Activated CD8-positive, alpha-beta memory T cell treated with anti-CD3 and anti-CD28 coated beads for 48 hours (primary cell): ENCODE measurements at places on chromosomes 11 and 22.

- DNase-seq: no peak
These were observed 128.0 kb downstream of the MPPED1 start for GRCh38 chr22:43539572-43540528.

DNA sequence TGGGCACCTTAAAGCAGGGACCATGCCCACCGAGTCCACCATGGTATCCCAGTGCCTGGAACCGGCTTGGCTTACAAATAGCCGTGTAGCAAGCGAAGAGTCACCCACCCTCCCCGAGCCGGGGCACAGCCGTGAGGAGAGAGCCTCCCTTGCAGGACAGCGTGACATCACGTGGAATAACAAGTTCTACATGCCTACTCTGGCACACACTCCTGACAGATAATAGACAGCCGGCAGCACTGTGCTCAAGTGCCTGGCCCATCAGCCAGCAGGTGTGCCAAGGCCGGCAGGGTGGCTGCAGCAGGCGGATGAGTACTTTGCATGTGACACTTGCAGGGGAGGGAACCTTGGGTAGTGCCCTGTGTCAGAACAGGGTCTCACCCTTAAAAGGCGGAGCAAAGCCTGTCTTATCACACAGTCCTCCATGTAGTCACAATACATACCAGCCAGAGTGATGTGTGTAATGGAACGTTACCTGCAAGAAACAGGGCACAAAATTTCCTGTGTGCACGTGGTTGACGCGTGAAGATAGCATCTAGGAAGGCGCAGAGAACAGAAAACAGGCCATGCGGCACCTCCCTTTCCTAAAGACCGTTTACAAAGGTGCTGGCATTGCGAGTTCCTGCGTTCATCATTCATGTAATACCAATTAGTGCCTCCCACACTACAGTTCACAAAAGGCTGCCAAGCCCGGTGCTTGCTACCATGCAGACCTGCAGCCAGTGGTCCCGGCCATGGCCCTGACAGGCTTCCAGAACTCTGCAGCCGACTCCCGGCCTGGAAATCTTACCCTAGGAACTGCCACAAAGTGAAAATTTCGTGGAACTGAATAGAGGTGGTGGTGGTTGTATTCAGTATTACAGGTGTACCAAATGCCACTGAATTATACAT is 16.4 kb downstream of the TOM1 start:
- DNase-seq: no peak

DNA sequence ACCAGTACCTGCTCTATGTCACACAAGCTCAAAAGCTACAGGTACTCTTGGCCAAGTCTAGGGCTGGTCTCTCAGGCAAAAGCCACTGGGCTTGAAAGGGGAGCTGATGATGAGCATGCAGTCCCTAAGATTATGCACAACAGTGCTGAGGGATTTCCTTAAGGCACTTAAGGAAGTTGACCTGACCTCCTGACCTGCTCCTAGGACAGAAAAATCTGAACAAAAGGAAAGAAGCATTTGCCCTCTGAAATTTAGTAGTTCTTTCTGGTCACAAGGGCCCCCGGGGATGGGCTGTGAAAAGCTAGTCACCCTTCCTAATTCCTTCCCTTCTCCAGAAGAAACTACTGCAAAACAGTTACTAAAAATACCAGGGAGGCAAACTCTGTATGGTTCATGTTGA is 83.6 kb upstream of the PHOX2A start:
- no peak for DNase-seq

- no peak for DNase-seq
These were observed 38.3 kb downstream of the NCAM1 start for GRCh38 chr11:112999520-112999919.

GRCh38 chr11:126830216-126830806 is 170.3 kb downstream of the KIRREL3 start:
- no peak for DNase-seq

GRCh38 chr11:9362393-9362863 is 22.0 kb upstream of the IPO7 start:
- DNase-seq: no peak

DNA sequence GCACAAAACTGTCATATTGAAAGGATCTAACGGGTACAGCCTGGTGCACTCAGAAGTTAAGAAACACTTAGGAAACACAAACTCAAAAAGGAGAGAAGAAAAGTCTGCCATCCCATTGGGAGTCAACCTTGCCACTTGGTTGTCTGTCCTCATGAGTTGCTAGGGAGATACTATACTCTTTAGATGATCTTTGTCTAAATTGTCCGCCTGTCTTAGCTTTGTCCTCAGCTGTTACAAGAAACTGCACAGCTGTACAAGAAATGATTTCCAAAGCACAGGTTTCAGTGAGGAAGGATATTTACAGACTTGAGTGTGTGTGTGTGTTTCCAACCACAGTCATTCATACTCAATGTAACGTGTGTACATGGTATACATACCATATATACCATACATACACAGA is 169.2 kb upstream of the CCDC90B start:
- no peak for DNase-seq

- DNase-seq: no peak
These were observed 87.1 kb upstream of the BIRC3 start for GRCh38 chr11:102230186-102230585.

DNA sequence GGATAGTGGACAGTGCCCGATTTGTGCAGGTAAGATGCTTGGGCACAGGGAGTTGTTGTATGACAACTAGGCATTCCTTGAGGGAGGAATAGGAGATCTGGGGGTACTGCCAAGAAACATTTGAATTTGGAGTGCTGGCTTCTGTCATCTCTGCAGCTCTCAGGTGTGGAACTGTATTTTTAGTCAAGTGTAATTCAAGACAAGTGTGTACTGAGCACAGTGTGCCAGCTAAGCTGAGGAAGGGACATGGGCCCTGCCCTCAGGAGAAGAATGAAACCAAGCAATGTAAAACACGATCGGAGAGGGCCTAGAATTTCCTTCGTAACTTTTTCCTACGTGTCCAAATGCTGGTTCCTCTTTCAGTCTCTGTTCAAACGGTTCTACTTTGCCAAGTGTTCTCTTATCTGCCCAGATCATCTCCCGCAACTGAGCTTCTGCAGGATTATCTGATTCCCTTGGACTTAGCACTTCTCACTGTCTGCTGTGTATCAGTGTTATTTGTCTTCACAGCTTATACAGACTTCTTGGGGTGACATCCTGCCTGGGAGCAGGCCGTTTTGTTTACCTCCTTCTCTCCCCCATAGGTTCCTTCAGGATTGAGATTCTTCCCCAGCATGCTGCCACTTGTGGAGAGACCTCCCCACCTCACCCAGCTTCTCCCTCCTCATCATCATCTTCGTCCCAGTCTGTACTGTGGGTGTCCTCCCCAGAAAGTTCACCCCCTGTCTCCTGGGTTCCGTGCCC is 27.6 kb downstream of the ART5 start:
- DNase-seq: no peak

DNA sequence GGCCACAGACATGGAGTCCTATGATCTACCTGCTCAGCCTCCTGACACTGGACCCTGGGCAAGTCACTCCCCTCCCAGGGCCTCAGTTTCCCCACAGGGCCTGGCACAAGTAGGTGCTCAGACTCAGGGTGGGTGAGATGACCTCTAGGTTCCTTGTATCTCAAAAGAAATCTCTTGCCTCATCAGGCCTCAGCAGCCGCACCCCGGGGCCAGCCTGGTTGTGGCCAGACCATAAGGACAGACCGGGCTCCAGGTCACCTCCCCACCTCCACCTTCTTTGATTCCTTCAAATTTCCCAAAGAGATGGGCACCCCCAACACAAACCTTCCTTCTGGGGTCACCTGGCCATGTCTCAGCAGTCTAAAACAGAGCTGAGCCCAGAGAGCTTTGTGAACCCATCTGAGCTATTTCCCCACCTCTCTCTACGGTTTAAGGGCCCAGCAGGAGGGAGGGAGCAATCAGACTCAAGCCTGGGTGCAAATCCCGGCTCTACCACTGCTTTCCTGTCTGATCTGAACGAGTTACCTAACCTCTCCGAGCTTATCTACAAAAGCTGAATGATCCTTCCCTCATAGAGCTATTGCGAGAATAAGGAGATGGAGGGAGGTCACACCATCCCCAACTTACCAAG is 2.5 kb upstream of the APOL4 start:
- no peak for DNase-seq

DNA sequence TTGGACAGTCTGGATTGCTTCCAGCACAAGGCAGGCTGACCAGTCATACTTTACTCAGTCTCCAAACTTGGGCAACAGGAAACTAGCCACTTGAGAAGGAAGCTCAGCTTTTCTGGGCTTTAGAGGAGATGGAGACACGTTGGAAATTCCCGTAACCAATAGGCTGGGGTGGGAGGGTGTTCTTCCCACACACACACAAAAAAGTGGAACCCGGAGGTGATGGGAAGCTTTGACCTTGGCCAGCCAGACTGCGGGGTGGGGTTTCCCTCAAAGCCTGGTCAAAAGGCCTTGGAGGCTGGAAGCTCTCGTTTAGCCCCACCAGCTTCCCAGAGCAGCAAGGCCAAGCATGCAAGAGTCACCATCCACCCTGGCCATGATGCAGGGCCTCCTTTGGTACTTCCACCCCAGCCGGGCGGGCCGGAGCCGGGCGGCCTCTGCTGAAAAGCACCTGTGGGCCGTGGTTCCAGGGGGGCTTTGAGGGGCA is 126.2 kb downstream of the BCR start:
- no peak for DNase-seq
